Psoas muscle (tissue), 8 donors: ENCODE measurements at places on chromosomes 7 and 10. TPM values are rescaled to one million over a fixed set of nuclear protein-coding genes. Genes with fewer than 3 reads are reported as not detected.

BLNK gene
- 0.22 TPM for polyA plus RNA-seq

GRCh38 chr7:50783303-50783702 lies 607 bp upstream of the GRB10 start:
- DNase-seq: no peak

- no peak for DNase-seq
Observed at GRCh38 chr10:97573021-97573420, 442 bp downstream of the ANKRD2 start.

AGFG2 gene
- 12.6 TPM for polyA plus RNA-seq

C1GALT1 gene
- 6.2 TPM for polyA plus RNA-seq

MCU gene
- 40.5 TPM for polyA plus RNA-seq

CPA5 gene
- 0.48 TPM for polyA plus RNA-seq

DNA sequence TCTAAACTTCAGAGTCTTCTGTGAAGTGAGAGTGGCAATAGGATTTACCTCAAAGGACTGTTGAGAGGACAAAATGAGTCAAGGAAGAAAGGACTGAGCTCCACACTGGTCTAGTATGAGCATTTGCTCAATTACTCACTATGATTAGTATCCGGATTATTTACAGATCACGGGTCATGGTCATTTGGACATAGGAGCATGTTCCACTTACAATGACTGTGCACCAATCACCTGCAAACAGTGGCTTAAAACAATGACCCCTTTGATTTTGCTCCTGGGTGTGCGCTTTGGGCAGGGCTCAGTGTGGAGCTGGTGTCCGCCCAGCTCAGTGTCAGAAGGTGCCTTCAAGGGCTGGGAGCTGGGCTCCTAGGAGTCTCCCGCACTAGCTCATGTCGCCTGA lies 225.4 kb downstream of the TCERG1L start:
- DNase-seq: no peak

GRCh38 chr7:124257638-124258308 lies 224.9 kb upstream of the TMEM229A start:
- no peak for DNase-seq

DNA sequence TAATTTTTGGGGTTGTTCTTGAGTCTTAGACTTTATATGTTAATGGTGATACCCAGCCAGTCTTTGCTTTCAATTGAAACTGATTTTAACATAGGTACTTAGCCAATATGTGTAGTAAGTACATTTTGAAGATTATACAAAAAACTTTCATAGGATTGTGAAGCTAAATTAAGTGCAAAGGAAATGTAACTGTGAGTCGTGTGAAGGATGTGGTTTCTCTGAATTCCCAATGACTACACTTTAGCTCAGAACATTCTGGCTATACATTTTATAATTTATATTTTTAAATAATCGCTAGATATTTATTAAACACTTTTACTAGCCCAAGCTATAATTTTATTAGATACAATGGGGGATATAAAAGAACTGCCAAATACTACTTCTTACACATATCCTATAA lies 359.3 kb downstream of the PCLO start:
- no peak for DNase-seq

DNA sequence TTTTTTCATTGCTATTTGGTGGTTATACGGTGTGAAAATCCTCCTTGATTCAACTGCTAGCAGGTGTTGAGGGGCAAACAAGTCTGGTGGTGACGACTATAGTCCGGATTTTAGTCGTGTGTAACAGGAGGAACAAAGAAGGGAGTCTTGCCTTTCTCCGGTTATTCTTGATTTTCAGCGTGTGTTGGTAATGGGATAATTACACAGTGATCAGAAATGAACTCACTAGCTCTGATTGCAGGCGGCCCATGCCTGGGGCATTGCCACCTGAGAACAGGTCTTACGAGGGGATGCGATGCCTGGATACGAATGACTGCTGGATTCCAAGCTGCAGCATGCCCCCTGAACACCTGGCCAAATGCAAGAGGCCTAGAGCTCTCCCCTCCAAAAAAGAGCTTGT lies 72.8 kb downstream of the CAMK1D start:
- DNase-seq: no peak

ITIH2 gene
- polyA plus RNA-seq: not detected

DNA sequence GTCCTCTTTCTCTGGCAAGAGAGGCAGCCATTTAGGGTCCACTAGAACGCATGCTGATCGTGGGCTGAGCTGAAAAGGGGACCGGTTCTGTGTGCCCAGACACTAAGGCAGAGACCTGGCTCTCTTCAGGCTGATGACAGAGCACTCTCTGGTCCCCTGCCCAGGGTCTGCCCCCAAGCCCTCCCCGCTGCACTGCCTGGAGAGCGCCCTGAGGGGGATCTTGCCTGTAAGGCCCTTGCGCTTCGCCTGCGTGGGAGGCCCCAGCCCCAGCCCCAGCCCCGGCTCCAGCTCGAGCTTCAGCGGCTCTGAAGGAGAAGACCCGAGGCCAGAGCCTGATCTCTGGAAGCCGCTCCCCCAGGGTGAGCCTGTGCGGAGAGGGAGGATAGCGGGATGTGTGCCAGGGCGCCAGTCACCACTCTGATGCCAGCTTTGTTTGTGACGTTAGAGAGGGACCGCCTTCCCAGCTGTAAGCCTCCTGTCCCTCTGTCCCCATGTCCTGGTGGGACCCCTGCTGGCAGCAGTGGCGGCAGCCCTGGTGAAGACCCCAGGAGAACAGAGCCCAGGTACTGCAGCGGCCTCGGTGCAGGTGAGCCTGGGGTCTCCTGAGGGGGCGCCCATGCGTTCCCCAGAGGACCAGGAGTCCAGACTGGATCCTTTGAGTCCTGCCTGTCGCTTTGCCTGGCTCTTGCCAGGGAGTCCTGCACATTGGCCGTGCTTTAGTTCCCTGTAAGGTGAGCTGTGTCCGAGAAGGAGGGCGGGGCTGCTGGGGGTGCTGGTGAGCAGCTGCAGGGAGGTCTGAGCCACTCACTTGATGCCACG lies 43.2 kb downstream of the ZNF467 start:
- DNase-seq: no peak

- DNase-seq: no peak
Observed at GRCh38 chr7:34946486-34946885, 90.8 kb downstream of the DPY19L1 start.

GRCh38 chr7:96770758-96771157 lies 61.1 kb upstream of the SEM1 start:
- no peak for DNase-seq

PCDH15 gene
- polyA plus RNA-seq: not detected

DCLRE1A gene
- polyA plus RNA-seq: 1.9 TPM

DNA sequence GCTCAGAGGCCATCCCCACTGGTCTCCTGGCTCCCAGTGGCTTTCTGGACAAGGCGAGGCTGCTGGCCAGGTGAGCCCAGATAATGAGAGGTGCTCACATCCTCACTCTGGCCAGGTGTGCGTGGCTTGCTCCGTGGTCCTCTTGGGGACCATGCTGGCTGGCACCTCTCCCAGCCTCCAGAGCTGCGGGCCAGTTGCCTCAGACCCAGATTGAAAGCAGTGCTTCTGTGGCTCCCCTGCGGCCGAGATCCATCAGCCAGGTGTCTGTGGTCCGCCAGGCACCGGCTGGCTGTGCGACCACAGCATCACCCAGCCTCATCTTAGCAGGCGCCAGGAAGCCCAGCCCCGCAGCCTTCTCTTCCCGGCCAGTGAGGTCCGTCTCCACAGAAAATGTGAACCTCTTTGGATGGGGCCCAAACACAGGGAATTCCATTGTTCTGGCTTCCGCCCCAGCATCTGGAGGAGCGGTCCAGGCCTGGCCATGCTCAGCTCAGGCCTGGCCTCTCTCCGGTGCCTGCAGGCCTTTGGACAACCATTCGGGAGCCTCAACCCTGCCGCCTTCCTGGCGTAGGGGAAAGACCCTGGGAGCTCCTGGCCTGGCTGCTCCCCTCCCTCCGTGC lies 5.2 kb upstream of the TTYH3 start:
- DNase-seq: no peak

DNA sequence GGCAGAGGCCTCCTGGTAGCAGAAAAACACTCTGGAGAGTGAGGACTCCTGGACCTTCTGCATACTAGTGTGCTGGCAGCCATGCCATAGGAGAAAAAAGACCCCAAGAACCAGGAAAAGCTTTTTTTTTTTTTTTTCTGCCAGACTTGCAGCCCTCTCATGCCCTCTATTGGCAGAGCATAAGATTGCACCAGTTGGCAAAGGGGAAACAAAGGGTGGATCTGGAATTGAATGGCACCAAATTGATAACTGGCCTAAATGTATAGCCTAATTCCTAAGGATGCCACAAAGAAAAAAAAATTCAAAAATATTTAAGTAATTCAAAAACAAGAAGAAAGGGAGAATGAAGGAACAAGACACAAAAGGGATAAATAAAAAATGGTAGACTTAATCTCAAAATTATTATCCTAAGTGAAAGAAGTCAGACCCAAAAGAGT lies 112.5 kb upstream of the GHITM start:
- DNase-seq: no peak

GRCh38 chr7:78363866-78364265 lies 565.3 kb downstream of the PHTF2 start:
- no peak for DNase-seq

GRCh38 chr10:58399410-58399809 lies 14.2 kb downstream of the TFAM start:
- DNase-seq: no peak

DNA sequence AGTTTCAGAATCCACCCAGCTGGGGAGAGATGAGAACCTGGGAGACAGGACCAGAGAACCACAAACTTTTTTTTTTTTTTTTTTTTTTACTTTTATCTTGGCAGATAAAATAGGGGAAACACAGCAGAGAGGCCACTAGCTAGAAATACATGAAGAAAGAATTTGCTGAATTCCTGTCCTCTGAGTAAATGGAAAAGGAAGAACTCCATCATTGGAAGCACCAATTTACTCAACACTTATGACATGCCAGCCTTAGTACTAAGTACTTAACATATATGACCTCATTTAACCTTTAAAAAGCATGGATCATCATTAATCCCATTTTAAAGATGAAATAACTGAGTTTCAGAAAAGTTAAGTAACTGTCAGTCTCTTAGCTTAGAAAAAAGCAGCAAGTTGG lies 343.0 kb upstream of the NPSR1 start:
- DNase-seq: no peak

- DNase-seq: no peak
Observed at GRCh38 chr7:106866298-106867281, 1.5 kb downstream of the PIK3CG start.

DNA sequence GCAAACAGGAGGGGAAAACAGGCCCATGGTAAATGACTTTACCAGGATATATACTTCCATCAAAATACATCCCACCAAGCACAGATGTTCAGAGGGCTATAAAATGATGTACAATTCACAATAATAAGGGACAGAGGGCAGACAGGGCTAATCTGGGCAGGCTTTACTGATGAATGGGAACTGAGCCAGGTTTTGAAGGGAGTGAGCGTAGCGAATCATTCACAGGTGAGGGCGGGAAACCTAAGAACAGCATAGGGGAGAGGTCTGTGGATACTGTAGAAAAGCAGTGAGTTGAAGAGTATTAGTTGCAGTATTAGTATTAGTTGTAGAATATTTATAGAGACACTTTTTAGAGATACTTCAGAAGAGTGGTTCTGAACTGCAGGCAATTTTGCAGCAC lies 180.8 kb downstream of the JAZF1 start:
- DNase-seq: no peak

DNA sequence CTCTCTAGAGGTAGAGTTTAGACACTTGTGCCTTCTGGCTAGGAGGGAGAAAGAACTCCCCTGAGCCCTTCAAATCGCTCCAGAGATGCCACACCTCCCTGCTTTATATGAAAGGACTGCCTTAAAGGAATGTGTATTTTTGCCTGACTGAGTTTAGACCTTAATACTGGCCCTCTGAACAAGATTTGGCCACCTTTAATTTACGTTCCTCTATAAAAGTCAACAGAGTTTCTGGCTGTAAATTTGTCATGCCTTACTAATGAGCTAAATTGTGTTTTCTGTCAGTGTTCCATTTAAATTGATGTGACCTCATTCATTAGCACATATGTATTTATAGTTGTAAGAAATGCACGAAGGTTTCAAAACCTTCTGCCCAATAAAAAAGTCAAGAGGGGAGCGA lies 48.0 kb downstream of the SEMA3C start:
- no peak for DNase-seq

- DNase-seq: no peak
Observed at GRCh38 chr7:28028471-28028870, 152.1 kb downstream of the JAZF1 start.

TMEM176A gene
- 3.0 TPM for polyA plus RNA-seq

DNA sequence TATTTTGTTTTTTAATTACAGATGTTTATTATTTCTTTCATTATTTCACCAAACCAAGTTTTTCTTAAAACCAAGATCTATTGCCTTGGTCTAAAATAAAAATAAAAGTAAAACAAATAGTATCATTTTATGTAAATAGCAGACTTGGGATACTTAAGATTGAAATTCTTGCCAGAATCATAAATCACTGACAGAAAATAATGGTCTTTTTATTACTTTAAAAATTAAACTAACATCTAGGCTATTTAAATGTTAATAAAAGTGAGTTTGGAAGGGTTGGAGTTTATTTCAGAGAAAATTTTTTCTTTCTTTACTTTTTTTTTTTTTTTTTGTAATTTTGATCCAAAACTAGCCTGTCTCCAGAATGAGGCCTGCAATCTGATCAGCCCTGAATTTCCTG lies 568.0 kb upstream of the IGFBP3 start:
- no peak for DNase-seq

DNA sequence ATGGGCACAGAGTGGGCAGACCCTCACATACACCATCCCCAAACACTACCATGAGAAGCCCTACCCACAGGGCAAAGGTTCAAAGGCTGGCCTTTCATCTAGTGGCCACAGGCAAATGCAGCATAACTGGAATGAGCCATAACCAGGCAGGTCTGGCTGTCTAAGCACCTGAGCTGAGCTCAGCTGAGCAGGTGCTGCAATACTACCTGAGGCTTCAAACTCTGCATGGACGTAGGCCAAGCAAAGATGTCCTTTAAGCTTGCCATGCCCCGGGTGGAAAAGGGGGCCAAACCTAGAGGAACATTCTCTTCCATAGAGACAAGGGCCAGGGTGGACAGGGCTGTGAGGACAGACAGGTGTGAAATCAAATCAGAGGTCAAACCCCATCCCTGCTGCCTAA lies 65.3 kb upstream of the CAMK2B start:
- no peak for DNase-seq

DNA sequence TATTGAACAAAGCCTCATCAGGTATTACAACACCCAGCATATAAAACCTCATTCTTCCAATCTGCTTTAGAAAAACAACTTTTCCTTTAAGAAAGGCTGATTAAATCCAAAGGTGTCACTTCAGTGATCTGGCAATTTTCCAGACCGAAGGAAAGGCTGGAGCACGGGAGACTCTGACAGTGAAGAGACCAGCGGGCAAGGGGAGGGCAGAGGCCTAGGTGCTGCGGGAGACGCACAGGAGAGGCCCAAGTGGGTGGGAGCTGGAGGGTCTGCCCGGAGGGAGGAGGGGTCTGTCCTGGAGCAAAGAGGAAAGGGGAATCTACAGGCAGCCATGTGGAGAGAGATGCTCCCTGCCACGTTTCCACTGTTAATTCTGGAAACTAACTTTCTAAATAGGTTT lies 24.3 kb upstream of the PPP2R2D start:
- no peak for DNase-seq
